ENCODE measurements at places on chromosomes 5 and 9. TPM values are rescaled to one million over a fixed set of nuclear protein-coding genes. Genes with fewer than 3 reads are reported as not detected.

GRCh38 chr5:163248871-163249270, 188.5 kb upstream of the CCNG1 start:
- DNase-seq = no peak

DNA sequence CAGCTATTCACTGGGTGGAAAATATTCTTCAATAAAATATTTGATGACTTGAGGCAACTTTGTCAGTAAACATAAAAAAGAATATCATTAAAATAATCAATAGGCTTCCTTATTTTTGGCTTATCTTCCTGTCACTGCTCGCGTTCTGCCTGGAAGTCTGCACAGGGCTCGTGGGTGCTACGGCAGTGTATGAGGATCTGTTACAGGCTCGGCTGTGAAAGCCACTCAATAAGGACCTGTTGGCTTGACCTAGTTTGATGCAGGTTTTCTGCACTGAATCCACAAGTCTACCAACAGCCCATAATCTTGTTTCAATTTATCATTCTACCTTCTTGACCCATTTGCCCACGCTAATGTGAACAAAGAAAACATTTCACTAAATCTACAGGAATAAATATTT, 97.2 kb downstream of the PDZD2 start:
- no peak for DNase-seq

DNA sequence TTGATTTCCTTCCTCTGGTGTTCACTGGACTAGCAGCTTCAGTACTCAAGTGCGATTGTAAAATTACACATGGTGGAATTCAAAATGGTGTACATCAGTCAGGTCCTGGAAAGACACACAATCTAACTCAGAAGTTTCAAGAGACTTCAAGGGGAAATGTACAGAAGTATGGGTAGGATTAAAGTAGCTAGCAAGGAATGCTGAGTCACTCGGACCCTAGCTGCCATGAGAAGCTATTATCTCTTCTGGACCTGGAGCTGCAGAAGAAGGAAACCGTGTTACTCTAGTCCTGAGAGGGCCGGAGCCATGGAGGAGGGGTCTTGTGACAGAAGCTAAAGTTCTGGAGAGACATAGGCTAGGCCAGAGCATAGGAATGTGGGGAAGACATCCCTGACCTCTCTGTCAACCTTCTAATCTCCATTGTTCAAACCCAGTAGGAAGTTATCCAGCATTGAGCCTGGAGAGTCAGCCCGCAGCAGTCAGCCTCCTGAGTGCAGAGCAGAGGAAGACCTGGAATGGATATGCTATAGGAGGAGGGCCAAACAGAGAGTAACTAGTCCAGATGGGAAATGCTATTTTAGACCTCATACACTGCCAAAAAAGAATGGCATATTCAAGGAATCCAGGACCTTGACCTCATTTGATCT, 84.3 kb downstream of the GHR start:
- no peak for DNase-seq

DNA sequence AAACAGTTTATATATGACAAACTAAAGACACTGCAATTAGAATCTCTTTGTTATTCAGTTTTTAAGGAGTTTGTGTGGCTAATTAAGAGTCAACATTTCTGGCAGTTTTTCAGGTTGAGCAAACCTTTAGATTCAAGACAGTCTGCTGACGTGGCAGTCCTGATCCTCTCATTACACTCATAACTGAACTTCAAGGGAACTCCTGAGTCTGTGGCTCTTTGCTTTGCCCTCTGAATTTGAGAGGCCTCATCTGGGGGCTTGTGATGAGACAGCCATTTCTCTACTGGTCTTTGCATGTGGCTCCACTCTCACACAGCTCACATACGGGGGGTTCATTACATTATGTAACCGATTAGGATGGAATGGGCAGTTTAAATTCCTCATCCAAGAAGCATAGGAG, 182.9 kb upstream of the MEF2C start:
- no peak for DNase-seq

DNA sequence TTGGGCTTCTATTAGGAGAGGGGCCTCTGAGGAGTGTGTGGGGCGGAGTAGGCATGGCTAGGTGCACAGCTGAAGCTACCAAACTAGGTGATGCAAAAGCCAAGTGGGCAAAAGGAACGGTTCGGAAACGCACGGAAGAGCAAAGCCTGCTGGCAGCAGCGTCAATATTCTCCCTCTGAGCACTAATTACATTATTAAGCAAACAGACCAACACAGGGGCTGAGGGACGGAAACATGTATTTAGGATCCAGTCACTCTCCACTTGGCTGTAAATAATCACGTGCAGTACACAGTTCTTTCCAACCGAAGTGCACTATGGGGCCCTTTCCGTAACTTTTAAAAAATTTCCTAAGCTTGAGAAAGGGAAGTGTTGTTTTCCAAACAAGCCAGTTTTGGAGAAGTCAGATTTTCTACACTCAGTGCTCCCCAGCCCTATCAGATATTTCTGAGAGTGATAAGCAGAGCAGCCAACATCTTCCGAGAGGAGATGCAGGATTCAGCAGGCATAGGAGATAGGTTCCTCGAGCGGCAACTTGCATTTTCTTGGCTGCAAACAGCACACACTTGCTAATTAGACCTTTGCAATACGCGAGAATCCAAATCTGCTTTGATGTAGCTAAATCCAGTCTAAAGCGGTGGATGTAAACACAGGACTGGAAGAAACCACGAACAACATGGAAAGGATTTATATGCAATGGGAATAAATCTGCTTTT, 217.2 kb upstream of the TBCA start:
- no peak for DNase-seq

DNA sequence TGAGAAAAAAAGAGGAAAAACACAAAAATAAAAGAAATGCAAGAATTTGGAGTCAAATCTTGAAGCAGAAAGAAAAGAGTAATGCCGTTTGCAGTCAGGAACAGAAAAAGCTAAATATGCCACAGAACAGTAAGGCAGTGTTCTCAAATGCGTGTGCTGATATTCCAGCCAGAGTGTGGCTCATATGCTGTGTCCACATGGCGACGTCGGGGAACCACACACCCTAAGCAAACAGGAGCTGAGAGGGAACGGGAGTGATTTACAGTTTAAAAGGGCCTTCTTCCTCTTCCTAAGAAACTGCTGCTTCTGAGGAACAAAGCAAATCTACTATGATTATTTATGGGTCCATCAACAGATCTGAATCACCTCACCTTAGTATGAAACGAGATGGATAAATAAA, 42.7 kb downstream of the DDX31 start:
- DNase-seq = no peak

GRCh38 chr9:3433066-3433465, 92.7 kb downstream of the RFX3 start:
- DNase-seq = no peak

- DNase-seq = no peak
These were observed 177.4 kb upstream of the DAPK1 start for GRCh38 chr9:87320146-87320884.

GRCh38 chr5:124659798-124660197, 86.6 kb downstream of the ZNF608 start:
- DNase-seq = no peak

DNA sequence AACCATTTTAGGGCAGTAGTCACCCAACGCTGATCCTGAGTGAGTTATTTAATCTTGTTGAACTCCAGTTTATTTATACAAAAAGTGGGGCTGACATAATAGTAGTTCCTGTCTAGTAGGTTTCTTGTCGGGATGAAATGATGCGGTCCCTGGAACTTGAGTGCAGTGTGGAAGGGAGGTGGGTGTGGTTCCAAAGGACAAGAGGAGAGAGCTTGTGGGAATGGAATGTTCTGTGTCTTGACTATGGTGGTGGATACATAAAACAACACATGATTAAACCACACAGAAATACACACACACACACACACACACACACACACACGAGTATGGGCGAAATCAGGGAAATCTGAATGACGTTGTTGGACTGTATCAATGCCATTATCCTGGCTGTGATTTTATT, 66.1 kb upstream of the BARHL1 start:
- DNase-seq = no peak

DNA sequence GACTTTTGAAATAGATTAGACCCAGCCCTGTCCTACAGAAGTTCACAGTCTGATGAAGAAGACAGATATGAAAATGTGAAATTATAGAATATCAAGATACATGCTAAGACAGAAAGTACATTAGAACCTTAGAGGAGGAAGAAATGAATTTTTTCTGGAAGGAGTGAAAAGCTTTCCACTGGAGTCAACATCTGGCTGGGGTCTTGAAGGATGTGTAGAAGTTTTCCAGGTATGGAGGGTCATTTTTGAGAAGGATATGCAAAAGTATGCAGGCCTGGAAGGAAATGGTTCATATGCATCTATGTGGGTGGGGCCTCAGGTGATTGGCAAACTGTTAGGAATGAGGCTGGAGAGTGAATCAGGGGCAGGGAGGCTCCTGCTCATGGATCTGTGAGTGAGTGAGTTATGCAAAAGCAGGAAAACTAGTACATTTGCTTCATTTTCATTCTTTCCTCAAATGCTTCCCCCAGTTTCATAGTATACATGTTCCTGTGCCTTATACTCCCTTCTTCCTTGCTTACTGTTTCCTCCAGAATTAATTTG, 142.3 kb downstream of the GRIA1 start:
- no peak for DNase-seq

- no peak for DNase-seq
These were observed 28.7 kb upstream of the ZSWIM6 start for GRCh38 chr5:61303346-61303745.

DNA sequence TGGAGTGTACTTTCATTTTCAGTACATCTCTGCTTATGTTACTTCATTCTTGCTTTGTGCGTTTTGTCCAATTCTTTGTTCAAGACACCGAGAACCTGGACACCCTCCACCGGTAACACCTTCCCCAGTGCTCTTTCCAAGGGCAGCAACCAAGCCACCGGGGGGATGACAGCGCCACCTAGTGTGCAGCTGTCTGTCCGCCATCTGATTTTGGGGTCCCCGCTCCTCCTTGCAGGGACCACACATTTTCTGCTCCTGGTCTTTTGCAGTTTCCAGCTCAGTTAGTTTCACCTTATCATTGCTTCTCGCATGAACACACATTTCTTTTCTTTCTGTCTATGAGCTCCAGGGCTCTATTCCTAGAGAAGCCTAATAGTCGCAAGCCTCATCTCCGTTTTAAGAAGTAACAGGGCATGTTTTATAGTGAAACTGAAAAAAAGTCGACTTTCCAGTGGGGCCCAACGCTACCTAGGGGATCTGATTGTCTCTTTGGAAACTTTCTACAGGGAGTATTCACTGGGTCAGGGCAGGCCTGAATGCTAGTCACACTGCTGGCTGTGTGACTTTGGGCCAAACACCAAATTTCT, 152.1 kb downstream of the FSTL4 start:
- no peak for DNase-seq

DNA sequence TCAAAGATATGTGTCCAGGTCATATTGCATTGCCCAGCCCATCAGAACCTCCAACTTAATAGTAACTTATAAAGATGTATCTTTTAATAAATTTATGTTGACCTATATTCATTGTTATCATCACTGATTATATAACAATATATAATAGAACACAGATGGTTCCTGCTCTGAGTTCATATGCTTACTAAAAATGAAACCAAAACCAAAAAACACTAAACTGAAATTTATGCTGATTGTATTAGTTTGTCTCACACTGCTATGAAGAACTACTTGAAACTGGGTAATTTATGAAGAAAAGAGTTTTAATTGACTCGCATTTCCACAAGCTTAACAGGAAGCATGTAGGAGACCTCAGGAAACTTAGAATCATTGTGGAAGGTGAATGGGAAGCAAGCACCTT, 462.5 kb upstream of the TYRP1 start:
- DNase-seq = no peak

DNA sequence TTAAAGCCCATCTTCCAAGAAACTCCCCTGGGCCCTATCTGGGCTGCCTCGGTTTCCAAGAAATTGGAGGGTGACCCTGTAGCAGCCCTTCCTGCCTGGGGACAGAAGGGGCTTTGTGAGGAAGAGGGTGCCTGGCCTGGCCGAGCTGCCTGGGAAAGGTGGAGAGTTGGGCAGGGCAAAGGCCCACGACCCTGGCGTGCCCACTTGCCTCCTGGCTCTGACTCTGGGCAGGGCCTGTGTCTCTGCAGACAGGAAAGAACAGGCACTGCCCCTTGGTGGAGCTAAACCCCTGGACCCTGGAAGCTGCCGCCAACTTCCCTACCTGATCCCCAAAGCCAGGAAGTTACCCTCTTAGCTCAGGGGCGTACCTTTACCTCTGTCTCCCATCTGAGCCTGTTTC, 149.3 kb downstream of the RGS3 start:
- no peak for DNase-seq

- DNase-seq = no peak
These were observed 26.0 kb upstream of the SEMA4D start for GRCh38 chr9:89523948-89524347.

- no peak for DNase-seq
These were observed 31.6 kb downstream of the DAP start for GRCh38 chr5:10729320-10730042.

DNA sequence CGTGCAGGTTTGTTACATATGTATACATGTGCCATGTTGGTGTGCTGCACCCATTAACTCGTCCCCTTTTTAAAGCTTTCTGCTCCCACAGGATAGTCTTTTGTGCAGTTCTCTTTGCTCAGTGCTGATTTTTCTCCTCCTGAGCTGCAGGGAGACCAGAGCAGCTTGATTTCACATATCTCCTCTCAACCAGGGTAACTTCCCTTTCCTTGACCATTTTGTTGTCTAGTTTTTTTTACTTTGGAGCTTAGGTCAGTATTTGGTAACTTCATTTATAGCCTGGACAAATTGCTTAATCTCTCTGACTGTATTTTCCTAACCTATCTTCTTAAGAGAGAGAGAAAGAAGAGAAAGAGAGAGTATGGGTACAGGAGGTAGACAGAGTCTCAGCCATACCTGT, 137.1 kb upstream of the ZNF366 start:
- no peak for DNase-seq

DNA sequence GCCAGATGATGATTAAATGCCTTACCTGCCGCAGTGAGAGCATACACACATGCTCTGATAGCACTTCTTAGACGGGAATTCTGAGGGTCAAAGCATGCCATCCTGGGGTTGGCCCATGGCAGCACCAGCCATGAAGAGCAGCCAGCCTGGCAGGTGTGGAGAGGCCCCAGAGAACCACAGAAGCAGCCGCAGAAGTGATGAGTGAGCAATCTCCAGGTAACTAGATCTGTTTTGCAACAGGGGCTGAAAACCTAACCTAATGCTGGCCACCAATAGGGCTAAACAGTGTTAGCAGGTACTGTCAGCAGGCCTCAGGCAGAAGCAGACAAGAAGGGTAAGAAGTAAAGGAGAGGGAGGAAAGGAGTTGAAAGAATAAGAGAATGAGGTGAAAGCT, 33.5 kb upstream of the HOMER1 start:
- no peak for DNase-seq

DNA sequence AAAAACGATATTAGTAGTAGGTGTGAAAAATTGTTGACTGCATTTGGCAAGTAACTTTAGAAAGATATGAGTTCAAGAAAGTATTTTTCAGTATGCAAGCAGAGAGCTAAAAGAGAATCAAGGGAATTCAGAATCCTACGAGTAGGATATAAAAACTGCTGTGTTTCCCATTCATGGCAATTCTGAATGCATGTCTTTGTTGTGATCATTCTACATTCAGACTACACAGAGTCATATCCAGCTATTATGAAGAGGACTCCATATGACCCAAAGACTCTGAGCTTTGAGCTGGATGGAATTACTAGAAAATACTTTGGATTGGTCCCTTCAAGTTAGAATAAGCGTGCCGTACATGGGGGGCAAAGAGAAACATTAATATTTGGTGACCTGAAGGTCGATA, 12.0 kb downstream of the IFNE start:
- DNase-seq = no peak

HTR4 gene
- 0.17 TPM for polyA plus RNA-seq

WNT8A gene
- polyA plus RNA-seq = not detected

CAMK4 gene
- 6.8 TPM for polyA plus RNA-seq

ACOT12 gene
- 0.60 TPM for polyA plus RNA-seq

SAPCD2 gene
- 4.5 TPM for polyA plus RNA-seq

IFNA2 gene
- polyA plus RNA-seq = not detected

CEP78 gene
- polyA plus RNA-seq = 34.8 TPM

ZNF300 gene
- polyA plus RNA-seq = 39.9 TPM

TOR1A gene
- 44.0 TPM for polyA plus RNA-seq

TRPM3 gene
- polyA plus RNA-seq = 14.6 TPM
